ENCODE measurements at places on chromosomes 1 and 21.

DNA sequence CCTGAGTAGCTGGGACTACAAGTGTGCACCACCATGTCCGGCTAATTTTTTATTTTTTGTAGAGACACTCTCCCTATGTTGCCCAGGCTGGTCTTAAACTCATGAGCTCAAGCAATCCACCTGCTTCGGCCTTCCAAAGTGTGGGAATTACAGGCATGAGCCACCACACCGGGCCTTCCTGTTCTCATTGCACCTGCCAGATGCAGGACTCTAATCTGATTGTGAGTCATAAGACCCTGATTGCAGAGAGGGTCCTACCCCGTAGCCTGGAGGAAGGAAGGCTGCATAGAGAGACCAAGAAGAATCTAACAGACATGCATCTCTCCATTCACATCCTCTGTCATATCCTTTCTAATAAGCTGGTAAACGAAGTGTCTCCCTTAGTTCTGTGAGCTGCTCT lies 19.5 kb upstream of the CGN start:
- no peak for DNase-seq

DNA sequence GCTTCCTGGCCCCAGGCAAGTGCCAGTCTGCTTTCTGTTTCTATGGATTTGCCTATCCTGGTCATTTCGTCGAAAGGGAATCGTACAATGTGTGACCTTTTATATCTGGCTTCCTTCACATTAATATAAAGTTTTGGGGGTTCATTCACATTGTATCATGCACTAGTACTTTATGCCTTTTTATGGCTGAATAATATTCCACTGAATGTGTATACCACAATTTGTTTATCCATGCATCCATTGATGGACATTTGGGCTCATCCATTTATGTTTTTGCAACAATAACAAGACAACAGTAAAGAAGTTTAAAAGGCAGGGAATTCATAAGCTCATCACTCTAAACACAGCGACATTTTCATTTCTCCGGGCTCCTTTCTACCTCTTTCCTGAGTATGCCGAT lies 50.6 kb downstream of the SPSB1 start:
- DNase-seq: no peak

GRCh38 chr1:66438501-66438900 lies 95.5 kb upstream of the SGIP1 start:
- DNase-seq: no peak

GRCh38 chr1:110049801-110050601 lies 15.6 kb downstream of the STRIP1 start:
- no peak for DNase-seq

- DNase-seq: no peak
Measured at GRCh38 chr21:16438761-16439160, 709.0 kb downstream of the USP25 start.

DNA sequence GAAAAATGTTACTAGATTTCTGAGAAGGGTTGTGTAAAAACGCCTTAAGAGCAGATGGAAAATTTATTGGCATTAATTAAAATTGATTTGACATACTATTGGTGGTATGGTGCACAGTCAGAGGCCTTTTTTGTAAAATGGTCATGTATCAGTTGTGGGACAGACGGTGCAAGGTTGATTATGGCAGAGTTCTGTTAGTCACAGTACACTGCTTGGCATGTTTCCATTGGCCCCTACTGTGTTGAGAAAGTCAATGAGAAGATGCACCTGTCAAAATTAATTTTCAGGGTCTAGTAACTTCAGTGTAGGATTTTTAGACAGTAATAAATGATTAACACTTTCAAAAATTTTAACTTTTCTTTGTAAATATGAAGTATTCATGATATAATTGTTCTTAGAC lies 4.4 kb downstream of the B3GALT2 start:
- DNase-seq: no peak

- no peak for DNase-seq
Measured at GRCh38 chr1:228339059-228339704, 67.5 kb downstream of the TRIM11 start.

DNA sequence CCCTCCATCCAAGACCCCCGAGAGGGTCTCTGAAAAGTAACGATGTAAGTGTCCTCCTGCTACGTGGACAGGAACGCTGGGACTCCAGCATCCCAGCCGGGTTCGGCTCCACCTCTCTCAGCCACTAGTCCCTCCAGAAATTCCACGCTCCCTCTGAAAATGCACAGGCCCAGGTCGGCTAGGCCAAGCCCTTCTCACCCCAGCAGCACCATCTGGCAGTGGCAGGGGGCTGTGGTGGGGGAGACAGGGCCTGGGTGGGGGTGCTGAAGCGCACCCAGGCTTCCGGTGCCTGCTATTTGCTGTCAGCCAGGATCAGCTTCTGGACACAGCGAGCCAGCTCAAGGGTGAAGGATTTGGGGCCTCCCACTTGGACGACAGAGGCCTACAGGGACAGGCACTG lies 73.3 kb downstream of the ARHGEF16 start:
- no peak for DNase-seq

DNA sequence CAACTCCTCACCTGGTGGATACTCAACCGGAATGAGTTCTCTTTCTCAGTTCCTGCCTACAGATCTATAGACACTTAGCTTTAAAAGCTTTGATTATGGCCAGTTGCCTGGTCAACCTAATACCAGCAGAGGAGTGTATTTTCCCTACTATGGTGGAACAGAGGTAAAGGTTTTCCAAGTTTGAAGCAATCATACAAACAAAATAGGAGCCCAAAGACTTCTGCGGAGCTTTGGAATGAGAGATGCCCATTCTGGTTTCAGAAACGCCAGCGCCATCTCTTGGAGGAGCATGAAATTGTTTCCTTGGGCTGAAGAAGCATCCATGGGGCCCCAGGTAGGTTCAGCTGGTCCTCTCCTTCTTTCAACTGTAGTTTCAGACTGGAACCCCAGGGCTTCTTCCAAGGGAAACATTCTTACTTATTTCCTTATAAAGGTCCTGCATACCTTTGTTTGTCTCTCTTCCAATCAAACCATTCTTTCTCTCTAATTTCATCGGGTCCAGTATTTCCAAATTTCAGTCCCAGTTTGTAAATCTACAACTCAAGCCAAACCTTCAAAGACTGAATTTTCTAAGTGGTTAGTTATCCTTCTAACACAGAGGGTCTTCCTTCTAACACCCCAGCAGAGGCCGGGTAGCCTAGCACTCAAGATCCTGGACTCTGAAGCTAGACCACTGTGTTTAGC lies 95.9 kb downstream of the KCNJ15 start:
- DNase-seq: no peak

- DNase-seq: no peak
Measured at GRCh38 chr1:165858967-165859845, 31.8 kb downstream of the UCK2 start.

- no peak for DNase-seq
Measured at GRCh38 chr1:204398197-204399125, 13.2 kb downstream of the PPP1R15B start.

- no peak for DNase-seq
Measured at GRCh38 chr1:154788886-154789285, 81.2 kb downstream of the KCNN3 start.

- no peak for DNase-seq
Measured at GRCh38 chr1:117093870-117094621, 27.5 kb downstream of the TRIM45 start.

- DNase-seq: no peak
Measured at GRCh38 chr1:65437616-65438015, 17.1 kb downstream of the LEPR start.

GRCh38 chr1:214004795-214005194 lies 17.0 kb downstream of the PROX1 start:
- no peak for DNase-seq

GRCh38 chr1:202168861-202169260 lies 8.5 kb upstream of the PTPN7 start:
- no peak for DNase-seq

DNA sequence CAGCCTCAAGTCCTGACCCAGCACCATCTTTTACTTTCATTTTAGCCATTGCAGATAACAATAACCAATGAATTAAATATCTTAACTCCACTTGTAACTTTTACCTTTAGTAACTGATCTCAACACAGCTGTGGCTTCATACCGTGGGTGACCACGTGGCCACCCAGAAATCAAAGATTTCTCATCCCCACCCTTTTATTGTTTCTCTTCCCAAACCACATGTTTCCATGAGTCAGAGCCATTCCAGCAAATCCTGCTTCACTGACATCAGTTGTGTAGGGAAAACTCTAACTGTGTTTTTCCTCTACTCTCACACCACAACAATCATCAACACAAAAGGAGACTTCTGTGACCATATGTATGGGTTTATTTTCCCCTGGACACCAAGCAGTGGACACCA lies 25.1 kb upstream of the BRDT start:
- DNase-seq: no peak

- DNase-seq: no peak
Measured at GRCh38 chr1:95770581-95770980, 536.6 kb downstream of the RWDD3 start.

DNA sequence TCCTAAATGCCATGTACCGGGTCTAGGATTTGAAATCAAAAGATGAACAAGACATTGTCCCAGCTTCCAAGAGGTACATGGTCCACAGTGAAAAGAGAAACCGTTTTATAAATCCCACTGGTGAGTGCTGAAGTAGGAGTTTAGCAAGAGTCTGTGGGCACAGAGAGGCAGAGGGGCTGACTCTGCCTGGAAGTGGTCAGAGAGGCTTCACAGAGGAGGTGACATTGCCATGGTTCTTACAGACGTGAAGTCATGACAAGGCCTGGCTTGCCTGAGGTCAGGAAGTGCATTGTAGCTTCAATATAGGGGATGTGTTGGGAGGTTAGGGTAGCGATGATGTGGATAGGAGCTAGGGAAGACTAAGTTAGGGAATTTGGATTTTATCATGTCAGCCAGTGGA lies 28.4 kb downstream of the MAPKAPK2 start:
- DNase-seq: no peak

GRCh38 chr1:42529724-42530181 lies 66.7 kb downstream of the CCDC30 start:
- no peak for DNase-seq

DNA sequence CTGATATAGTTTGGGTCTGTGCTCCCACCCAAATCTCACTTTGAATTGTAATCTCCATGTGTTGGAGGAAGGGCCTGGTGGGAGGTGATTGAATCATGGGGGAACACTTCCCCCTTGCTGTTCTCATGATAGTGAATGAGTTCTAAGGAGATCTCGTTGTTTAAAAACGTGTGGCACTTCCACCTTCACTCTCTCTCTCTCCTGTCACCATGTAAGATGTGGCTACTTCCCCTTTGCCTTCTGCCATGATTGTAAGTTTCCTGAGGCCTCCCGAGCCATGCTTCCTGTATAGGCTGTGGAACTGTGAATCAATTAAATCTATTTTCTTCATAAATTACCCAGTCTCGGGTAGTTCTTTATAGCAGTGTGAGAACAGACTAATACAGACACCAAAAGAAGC lies 40.4 kb downstream of the FRRS1 start:
- no peak for DNase-seq

DNA sequence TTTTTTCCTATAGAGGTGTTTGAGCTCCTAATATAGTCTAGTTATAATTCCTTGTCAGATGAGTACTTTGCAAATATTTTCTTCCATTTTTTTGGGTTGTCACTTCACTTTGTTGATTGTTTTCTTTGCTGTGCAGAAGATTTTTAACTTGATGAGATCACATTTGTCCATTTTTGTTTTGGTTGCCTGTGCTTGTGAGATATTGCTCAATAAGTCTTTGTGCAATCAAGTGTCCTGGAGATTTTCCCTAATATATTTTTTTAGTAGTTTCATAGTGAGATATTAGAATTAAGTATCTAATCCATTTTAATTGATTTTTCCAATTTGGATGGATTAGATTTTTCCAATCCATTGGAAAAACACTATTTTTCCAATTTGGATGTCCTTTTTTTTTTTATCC lies 1395.5 kb downstream of the PLA2G4A start:
- no peak for DNase-seq

- no peak for DNase-seq
Measured at GRCh38 chr1:27609618-27610240, 5.8 kb upstream of the AHDC1 start.

- DNase-seq: no peak
Measured at GRCh38 chr1:222783051-222783450, 31.8 kb upstream of the DISP1 start.

DNA sequence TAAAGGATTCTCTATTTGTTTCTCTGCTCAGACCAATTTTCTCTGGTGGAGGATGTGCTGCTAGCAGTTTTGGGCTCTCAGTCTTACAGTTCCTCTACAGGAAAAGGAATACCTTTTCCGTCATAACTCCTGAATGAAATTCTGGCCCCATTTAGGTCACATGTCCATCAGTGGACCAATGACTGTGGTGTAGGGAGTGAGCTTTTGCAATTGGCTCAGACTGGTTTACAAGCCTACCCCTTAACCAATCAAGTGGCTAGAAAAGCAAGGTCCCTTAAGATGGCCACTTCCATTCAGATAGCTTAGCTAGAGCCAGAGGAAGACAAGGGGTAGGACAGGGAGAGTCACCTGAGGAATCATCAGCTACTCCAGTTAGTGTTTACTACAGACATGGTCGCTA lies 16.4 kb upstream of the ZNF281 start:
- no peak for DNase-seq

DNA sequence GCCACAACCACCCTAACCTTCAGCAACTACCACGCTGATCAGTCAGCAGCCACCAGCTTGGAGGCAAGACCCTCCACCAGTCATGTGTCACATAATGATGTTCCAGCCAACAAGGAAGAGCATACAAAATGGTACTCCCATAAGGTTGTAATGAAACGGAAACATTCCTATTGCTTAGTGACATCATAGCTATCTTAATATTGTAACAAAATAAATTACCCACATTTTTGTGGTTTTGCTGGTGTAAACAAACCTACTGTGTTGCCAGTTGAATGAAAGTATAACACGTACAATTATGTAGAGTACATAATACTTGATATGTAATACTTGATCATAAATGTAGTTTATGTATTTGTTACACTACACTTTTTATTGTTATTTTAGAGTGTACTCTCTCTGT lies 1363.2 kb upstream of the ADGRL4 start:
- no peak for DNase-seq

- DNase-seq: no peak
Measured at GRCh38 chr1:205974712-205975111, 28.5 kb downstream of the RAB7B start.

DNA sequence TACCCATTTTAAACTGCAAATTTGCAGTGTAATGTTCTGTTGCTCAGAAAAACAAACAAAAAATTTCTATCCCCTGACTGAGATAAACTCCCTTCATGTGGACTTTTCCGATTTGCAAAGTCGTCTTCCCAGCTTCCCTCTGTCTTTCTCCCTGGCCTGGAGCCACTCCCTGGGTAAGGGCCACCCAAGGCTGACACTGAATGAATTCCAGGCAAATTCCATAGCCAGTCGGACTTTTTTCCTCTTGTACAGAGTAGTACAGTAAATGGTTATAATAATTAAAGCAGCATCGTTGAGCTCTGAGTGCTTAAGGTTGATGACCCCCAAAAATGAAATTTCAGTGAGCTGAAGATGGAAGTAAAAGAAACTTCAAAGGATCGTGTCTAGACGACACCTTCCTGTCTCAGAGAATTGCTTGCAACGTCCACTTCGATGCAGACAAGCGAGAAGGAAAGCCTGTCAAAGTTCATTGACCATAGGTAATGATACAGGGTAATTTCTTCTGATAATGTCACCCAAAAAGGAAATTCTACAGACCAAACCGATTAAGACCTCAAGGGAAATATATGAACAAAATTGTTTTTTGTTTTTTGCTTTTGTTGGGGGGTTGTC lies 33.6 kb upstream of the LHX8 start:
- DNase-seq: no peak

- no peak for DNase-seq
Measured at GRCh38 chr1:159953536-159954515, at the start of gene SLAMF9. SLAMF9 (minus strand) TSS chr1:159954237; CDS start chr1:159954137, 100 bp downstream.

All from T-helper 22 cell (primary cell).